ENCODE measurements at places on chromosomes 2 and 18.

DNA sequence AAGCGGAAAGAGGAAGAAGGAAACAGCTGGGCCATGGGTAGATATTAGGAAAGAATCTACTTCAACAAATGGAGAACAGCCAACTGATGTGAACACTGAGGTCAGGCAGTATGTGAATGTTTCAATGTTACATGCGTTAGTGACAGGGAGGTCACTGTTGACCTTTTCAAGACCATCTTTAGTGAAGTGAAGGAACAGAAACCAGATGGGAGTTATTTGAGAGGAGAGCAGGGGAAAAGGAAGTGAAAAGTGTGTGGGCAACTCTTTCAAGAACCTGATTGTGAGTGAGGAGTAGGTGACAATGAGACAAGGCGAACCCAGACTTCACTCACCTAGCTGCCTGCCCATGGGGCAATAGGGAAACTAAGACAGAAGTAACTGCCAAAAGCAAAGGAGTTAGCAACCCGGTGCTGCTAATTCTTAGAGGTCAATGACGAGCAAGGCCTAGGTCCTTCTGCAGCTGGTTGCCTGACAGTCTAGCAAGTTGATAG is 67.0 kb downstream of the SP3 start:
- DNase-seq, result no peak

GRCh38 chr2:26692279-26692896 is at the start of gene KCNK3:
Gene KCNK3 (plus strand): TSS chr2:26692722. CDS start chr2:26692876, 154 bp downstream.
- DNase-seq, result peak; percentile 15

- no peak for DNase-seq
Measured at GRCh38 chr2:20141056-20141762, 83.7 kb downstream of the SDC1 start.

GRCh38 chr2:37682473-37682872 is 11.0 kb upstream of the CDC42EP3 start:
- DNase-seq, result no peak

- DNase-seq, result no peak
Measured at GRCh38 chr18:58015065-58015780, 28.8 kb upstream of the NEDD4L start.

GRCh38 chr2:5839550-5839949 is 147.4 kb downstream of the SOX11 start:
- no peak for DNase-seq

DNA sequence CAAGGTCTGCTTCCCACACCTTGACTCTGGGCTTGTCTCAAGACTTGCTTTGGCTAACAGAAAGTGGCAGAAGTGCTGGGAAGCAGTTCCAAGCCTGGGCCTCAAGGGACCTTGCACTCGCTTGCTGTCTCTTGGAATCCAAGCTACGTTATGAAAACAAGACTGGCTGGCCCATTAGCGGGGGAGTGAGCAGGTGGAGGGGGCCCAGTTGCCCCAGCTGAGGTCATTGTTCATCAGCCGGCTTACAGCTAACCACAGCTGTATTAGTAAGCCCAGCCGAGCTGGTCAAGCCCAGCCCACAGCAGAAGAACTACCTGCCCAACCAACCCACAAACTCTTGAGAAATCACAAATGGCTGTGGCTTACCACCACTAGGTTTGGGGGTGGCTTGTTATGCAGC is 63.1 kb downstream of the MARCO start:
- no peak for DNase-seq

GRCh38 chr2:73232403-73233153 is 461 bp downstream of the PRADC1 start:
- DNase-seq, result no peak
